Activated naive CD4-positive, alpha-beta T cell treated with anti-CD3 and anti-CD28 coated beads for 36 hours (primary cell): ENCODE measurements at places on chromosomes 7 and 10. TPM values are rescaled to one million over a fixed set of nuclear protein-coding genes. Genes with fewer than 3 reads are reported as not detected.

The RASSF4 gene
- 2.2 TPM for total RNA-seq

The FAM25C gene
- not detected for total RNA-seq

The MTERF1 gene
- 16.7 TPM for total RNA-seq

The ZNF853 gene
- 0.69 TPM for total RNA-seq

GRCh38 chr7:132500727-132501440 is 75.4 kb downstream of the PLXNA4 start:
- no peak for DNase-seq

- DNase-seq, result no peak
Measured at GRCh38 chr7:36079446-36080025, 73.5 kb upstream of the EEPD1 start.

DNA sequence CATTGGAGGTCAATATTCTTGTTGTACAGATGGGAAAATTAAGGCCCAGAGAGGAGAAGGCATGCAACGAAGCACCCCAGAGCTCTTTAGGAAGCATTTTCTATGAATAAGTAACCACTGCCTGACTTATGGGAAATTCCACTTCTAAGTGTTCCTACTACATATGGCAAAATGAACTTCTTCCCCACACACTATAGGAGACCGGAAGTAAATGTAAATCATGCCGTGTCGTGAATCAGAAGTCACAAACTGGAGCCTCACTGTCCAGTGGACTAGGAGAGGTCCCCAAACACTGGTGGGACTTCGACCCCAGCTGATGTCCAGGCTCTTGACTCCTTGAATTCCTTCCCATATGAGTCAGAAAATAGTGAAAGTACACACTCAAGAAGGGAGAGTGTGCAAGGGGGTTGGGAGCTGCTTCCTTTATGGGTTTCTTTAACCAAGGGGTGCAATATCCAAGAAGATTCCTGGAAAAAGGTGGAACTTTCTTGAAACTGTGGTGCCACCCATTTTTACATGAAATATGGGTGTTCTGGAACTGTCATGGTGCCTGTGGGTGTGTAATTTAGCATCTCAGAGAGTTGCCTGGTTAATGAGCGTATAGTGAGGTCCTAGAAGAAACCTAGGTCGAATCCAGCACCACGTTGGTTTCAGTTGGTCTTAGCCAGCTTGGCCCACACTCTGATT is 6.7 kb downstream of the RASSF4 start:
- DNase-seq, result no peak

DNA sequence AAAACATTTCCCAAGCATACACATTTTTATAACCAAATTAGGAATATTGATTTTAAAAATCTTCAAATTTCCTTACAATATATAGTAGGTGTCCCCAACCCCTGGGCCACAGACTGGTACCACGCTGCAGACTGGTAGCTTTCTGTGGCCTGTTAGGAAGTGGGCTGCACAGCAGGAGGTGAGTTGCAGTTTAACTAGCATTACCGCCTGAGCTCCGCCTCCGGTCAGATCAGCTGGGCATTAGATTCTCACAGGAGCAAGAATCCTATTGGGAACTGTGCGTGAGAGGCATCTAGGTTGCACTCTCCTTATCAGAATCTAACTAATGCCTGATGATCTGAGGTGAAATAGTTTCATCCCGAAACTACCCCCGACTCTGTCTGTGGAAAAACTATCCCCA is 62.1 kb downstream of the ZWINT start:
- no peak for DNase-seq

GRCh38 chr7:106775975-106776607 is 89.0 kb upstream of the PIK3CG start:
- DNase-seq, result no peak

DNA sequence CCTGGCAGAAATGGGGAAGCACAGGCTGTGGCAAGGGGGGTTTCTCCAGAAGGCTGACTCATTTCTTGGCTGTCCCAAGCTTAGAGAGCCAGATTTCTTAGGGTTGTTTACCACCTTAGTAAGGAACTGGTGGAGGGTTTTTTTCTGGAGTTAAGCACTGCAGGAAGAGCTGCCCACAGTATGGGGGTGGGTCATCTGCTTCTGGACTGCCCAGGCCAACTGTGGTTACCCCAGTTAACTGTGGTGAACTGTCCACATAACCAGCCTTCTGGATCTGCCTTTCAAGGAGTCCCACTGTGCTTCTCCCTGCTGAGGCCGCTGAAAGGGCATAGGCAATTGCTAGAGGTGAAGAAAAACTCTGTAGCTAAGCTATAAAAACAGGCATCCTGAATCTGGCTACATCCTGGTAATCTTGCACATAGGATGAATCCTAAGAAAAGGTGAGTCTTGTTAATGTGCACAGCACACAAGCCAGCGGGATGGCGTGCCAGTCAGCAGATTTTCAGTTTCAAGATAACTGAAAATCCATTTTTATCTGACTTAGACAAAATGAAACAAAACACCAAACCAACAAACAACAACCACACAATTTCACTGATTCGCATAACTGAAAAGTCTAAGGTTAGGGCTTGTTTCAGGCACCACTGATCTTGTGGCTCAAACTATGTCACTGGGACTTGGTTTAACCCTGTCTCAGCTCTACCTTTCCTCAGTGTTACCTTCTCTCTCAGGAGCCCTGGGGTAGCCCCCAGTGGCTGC is 21.6 kb upstream of the TSPAN33 start:
- DNase-seq, result peak; percentile 74
